ENCODE measurements at places on chromosomes 12 and 14. TPM values are rescaled to one million over a fixed set of nuclear protein-coding genes. Genes with fewer than 3 reads are reported as not detected.
A peak's percentile ranks its signal among the peaks of the same experiment; 100 is the strongest.

DNA sequence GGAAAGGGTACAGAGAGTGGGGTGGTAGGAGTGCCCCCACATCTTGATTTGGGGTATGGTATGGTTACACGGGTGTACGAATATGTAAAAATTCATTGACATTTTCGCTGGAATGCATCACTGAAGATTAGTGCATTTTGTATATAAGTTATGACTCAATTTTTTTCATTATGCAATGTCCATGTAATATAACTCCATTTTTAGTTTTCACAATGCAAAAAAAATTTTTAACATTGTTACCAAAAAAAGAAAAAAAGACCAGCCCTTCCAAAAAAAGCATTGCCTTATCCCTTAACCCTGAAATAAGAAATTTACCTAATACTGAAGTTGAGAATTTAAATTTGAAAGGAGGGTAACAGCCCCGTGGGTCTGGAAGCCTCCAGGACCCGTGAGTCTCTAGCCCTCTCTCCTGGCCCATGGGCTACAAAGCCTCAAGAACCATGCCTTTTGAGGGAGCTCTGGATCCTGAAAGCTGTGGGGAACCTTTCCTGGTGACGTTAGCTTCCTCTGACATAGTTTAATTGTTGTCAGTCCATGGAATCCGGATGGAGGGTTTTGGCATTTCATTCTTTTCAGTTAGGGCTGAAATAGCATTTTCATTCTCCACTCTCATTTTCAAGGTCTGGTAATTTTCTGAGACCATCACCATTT lies 55.6 kb upstream of the ACTN1 start:
- H3K27me3 ChIP-seq = no peaks in the 10 kb centered on the region
- no peaks in the 10 kb centered on the region for H3K4me1 ChIP-seq
- no peak overlapping the region for H3K27ac ChIP-seq
- no peak overlapping the region for H3K4me3 ChIP-seq

DNA sequence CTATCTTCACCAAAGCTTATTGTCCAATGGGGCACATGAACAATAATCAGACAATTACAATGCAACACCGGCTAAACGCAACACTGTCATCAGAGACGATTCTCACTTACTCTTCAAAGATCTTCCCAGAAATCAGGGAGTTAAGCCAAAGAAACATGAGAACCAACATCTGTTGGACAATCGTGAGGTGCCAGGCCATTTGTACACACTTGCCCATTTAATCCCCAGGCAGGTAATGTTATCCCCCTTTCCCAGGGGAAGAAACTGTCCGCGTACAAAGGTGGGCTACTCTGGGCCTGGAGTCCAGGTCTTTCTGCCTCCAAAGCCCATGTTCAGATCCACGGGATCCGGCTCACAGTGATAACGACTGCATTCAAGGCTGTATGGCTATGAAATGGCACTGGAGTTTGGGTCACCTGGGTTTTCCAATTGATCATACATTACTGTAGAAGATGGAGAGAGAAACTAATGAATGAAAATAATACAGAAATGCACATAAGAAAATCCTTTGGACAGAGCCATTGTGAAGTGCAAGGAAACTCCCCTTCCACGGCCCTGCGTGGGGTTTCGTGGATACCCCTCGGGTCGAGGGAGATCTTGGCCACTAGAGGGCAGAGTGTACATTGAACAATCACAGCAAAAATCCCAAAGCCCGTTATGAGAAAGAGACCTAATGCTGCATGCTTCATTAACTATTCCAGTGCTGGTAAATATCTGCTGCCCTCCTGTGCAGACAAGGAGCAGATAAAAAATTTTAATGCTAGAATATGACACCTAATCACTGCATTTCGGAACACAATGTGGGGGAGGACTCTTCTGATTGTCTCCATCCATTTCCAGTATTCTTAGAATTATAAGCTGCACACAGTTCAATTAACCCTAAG lies 111.4 kb downstream of the EGLN3 start:
- H3K27me3 ChIP-seq = no peaks in the 10 kb centered on the region
- no peak overlapping the region for H3K27ac ChIP-seq
- DNase-seq = peak; percentile 53
- H3K36me3 ChIP-seq = no peaks in the 10 kb centered on the region
- no peak overlapping the region for H3K4me3 ChIP-seq

- DNase-seq = no peak
- H3K27ac ChIP-seq = peak overlapping the region; percentile 55
- no peaks in the 10 kb centered on the region for H3K36me3 ChIP-seq
These were observed 716 bp upstream of the PTGDR start for GRCh38 chr14:52266782-52267181.

- no peaks in the 10 kb centered on the region for H3K4me1 ChIP-seq
- no peak overlapping the region for H3K27ac ChIP-seq
- no peaks in the 10 kb centered on the region for H3K36me3 ChIP-seq
- H3K4me3 ChIP-seq = no peak overlapping the region
These were observed 505.1 kb downstream of the FOXG1 start for GRCh38 chr14:29271669-29272068.

DNA sequence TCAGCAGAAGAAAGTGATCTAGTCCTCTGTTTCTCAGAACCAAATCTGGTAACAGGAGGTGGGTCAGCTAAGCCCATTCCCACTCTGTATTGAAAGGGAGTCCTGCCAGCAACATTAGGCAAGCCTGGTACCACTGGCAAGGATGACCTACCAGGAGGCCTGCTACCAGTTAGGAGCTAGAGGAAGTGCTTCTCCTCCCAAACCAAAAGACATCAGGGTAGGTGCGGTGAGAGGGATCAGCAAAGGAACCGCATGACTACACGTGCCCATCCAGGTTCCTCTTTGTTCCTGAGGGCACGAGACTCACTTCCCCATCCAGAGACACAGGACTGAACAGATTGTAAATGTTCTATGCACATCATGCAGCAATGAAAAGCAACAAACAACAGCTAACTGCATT lies 2.8 kb downstream of the KLRC4 start:
- no peak overlapping the region for H3K4me3 ChIP-seq
- no peak overlapping the region for H3K27ac ChIP-seq
- DNase-seq = no peak

DNA sequence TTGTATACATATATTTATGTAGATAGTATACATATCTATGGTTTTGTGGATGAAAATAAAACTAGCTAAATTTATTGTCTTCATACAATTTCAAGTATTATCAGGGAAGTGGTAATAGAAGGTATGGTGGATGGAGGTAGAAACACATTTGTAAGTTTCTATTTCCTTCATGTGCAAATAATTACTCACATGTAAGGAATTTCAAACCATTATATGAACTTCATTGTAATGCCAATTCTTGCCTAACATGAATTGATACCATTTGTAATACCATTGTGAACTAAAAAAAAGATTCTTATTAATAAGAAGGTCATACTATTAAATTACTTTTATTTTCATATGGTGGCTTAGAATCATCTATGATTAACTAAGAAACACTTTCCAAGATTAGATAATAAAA lies 20.1 kb upstream of the PPFIA2 start:
- H3K4me1 ChIP-seq = no peaks in the 10 kb centered on the region
- no peaks in the 10 kb centered on the region for H3K27me3 ChIP-seq
- no peak overlapping the region for H3K27ac ChIP-seq
- DNase-seq = no peak

GRCh38 chr12:102169922-102170621 lies 27.6 kb downstream of the PMCH start:
- H3K27ac ChIP-seq = no peak overlapping the region
- no peak overlapping the region for H3K4me3 ChIP-seq
- no peaks in the 10 kb centered on the region for H3K36me3 ChIP-seq
- H3K27me3 ChIP-seq = no peaks in the 10 kb centered on the region
- DNase-seq = no peak

GRCh38 chr12:10213168-10214135 lies 775 bp downstream of the GABARAPL1 start:
- peaks cover 46% of the 10 kb centered on the region for H3K4me1 ChIP-seq
- H3K4me3 ChIP-seq = peak overlapping the region; percentile 75
- DNase-seq = peak; percentile 83
- H3K27ac ChIP-seq = peak overlapping the region; percentile 99
- H3K27me3 ChIP-seq = no peaks in the 10 kb centered on the region
- H3K36me3 ChIP-seq = peaks cover 6% of the 10 kb centered on the region

GRCh38 chr14:96580566-96580965 lies 78.4 kb downstream of the PAPOLA start:
- no peak for DNase-seq
- H3K4me1 ChIP-seq = no peaks in the 10 kb centered on the region
- no peak overlapping the region for H3K4me3 ChIP-seq
- peaks cover 16% of the 10 kb centered on the region for H3K27me3 ChIP-seq

- DNase-seq = no peak
- H3K4me3 ChIP-seq = no peak overlapping the region
- H3K27ac ChIP-seq = no peak overlapping the region
These were observed 20.6 kb upstream of the EML1 start for GRCh38 chr14:99772371-99773283.

- no peaks in the 10 kb centered on the region for H3K27me3 ChIP-seq
- no peaks in the 10 kb centered on the region for H3K36me3 ChIP-seq
- peaks cover 22% of the 10 kb centered on the region for H3K4me1 ChIP-seq
- no peak overlapping the region for H3K27ac ChIP-seq
These were observed 17.3 kb downstream of the KCNA5 start for GRCh38 chr12:5060958-5061357.

GRCh38 chr14:39641224-39641623 lies 209.0 kb upstream of the FBXO33 start:
- DNase-seq = no peak
- no peaks in the 10 kb centered on the region for H3K36me3 ChIP-seq
- H3K4me3 ChIP-seq = no peak overlapping the region

DNA sequence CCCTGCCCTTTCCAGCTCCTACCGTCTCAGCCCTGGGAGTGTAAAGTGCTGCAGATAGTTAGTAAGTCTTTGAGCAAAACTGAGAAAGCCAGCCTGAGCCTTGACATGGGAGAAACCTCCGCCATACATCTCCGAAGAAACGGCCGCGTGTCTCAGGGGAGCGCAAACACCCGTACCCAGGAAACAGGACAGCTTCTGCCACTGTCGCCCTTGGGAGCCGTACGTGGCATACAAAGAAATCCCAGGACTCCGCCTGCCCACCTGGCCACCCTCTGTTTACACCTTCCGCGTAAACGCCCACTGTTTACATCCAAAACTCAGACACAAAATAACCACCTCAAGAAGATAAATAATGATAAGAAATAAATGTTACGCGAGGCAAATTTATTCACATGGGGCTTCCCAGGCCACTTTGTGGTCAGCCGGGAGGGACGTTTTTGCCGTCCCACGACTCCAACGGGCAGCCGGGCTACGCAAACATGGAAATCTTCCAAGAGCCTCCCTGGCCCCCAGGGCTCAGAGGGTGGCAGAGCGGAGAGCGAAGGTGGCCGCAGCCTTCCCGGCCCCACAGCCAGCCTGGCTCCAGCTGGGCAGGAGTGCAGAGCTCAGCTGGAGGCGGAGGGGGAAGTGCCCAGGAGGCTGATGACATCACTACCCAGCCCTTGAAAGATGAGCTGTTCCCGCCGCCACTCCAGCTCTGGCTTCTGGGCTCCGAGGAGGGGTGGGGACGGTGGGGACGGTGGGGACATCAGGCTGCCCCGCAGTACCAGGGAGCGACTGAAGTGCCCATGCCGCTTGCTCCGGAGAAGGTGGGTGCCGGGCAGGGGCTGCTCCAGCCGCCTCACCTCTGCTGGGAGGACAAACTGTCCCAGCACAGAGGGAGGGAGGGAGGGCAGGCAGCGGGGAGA lies at the start of gene BDKRB2:
TSS of gene BDKRB2 (plus strand) at position 689 of the 908 bp plus-strand sequence. CDS start 32,269 bp downstream, outside the sequence.
- H3K27ac ChIP-seq = no peak within 1 kb of the TSS
- no peaks in the 10 kb centered on the region for H3K36me3 ChIP-seq
- peak; percentile 39 for DNase-seq

DNA sequence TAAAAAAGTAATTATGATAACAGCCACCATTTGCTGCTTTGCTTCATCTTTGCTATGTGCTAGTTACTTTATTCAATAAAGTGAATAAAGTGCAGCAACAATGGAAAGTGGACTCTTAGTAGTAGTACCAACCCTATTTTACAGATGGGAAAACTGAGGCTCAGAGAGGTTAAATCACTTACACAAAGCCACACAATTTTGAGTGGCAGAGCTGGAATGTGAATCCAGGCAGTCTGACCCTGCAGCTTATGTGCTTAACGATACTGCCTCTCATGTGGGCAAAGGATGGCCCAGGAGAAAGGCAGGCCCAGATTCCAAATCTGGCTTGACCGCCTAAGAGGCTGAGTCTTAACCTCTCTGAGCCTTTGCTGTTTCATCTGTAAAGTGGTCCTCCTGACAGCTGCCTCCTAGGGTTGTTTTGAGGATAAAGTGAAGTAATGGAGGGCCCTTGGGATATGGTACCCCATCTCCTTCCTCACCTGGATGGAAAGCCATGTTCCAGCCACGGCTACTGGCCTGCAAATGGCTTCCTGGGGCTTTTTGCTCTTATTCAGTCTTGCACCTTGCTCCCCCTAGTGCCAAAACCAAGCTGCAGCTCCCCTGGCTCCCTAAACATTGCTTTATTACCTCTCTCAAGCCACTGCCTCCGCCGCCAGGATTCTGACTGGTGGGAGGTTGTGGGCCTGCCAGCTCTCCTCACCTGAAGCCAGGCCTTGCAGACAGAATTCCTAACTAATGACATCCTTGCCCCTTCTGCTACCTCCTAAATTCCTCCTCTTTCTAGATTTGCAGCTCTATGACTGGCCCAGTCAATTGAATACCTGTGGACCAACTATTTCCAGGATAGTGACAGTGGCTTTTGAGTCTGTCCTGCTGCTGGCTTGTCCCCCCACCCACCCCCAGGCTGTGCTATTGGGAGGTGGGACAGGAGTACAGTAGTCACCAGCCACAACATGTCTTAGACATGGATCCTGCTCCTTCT lies 283.3 kb upstream of the PWP1 start:
- no peaks in the 10 kb centered on the region for H3K27me3 ChIP-seq
- no peaks in the 10 kb centered on the region for H3K4me1 ChIP-seq
- no peak overlapping the region for H3K4me3 ChIP-seq

GRCh38 chr14:65461730-65462129 lies 49.2 kb downstream of the FUT8 start:
- DNase-seq = no peak
- H3K4me3 ChIP-seq = no peak overlapping the region
- peaks cover 8% of the 10 kb centered on the region for H3K36me3 ChIP-seq
- H3K27me3 ChIP-seq = no peaks in the 10 kb centered on the region

- H3K36me3 ChIP-seq = no peaks in the 10 kb centered on the region
- DNase-seq = no peak
- H3K27ac ChIP-seq = no peak overlapping the region
- no peaks in the 10 kb centered on the region for H3K4me1 ChIP-seq
- H3K4me3 ChIP-seq = no peak overlapping the region
These were observed 17.3 kb downstream of the TTC8 start for GRCh38 chr14:88841741-88842140.

Gene TAS2R9
- total RNA-seq = not detected

Gene CCDC177
- total RNA-seq = not detected

Gene USP44
- 0.91 TPM for total RNA-seq

Gene BIN2
- 1.2 TPM for total RNA-seq

Gene SLC6A15
- total RNA-seq = not detected

Gene BEGAIN
- total RNA-seq = 0.75 TPM
